Smooth muscle cell of the pulmonary artery (primary cell): ENCODE measurements at places on chromosomes 4 and X. TPM values are rescaled to one million over a fixed set of nuclear protein-coding genes. Genes with fewer than 3 reads are reported as not detected.

DMP1 gene
- total RNA-seq: not detected in 2 replicates

MBNL3 gene
- total RNA-seq: 1.3 TPM in 2 replicates

GLRB gene
- 16.7 and 20.5 TPM in 2 replicates for total RNA-seq

POLR2B gene
- total RNA-seq: 94.8 and 107 TPM in 2 replicates

MAOB gene
- total RNA-seq: 1.7 and 4.2 TPM in 2 replicates

RPA4 gene
- 1.2 and 1.8 TPM in 2 replicates for total RNA-seq

DIAPH2 gene
- 18.2 and 22.8 TPM in 2 replicates for total RNA-seq

FGF2 gene
- 69.1 and 174 TPM in 2 replicates for total RNA-seq

SSX2 gene
- total RNA-seq: not detected in 2 replicates

RIPPLY1 gene
- not detected in 2 replicates for total RNA-seq

TCEANC gene
- 2.6 and 2.7 TPM in 2 replicates for total RNA-seq

S100G gene
- total RNA-seq: not detected in 2 replicates

TSC22D3 gene
- total RNA-seq: 22.6 and 40.1 TPM in 2 replicates

TRAM1L1 gene
- total RNA-seq: 0.59 and 1.8 TPM in 2 replicates

TEC gene
- 0.20 and 0.26 TPM in 2 replicates for total RNA-seq

PSAPL1 gene
- total RNA-seq: not detected in 2 replicates

NFXL1 gene
- 8.9 and 10.1 TPM in 2 replicates for total RNA-seq

RLIM gene
- 58.9 and 62.6 TPM in 2 replicates for total RNA-seq

CDS1 gene
- 0.10 and 0.26 TPM in 2 replicates for total RNA-seq
